ENCODE measurements at places on chromosomes 11 and 22.
A peak's percentile ranks its signal among the peaks of the same experiment; 100 is the strongest.

GRCh38 chr11:108775324-108775723, 110.5 kb downstream of the DDX10 start:
- DNase-seq = no peak

- DNase-seq = no peak
Observed at GRCh38 chr11:15589070-15589626, 474.4 kb downstream of the INSC start.

- DNase-seq = no peak
Observed at GRCh38 chr11:94776351-94777321, 8.5 kb downstream of the AMOTL1 start.

DNA sequence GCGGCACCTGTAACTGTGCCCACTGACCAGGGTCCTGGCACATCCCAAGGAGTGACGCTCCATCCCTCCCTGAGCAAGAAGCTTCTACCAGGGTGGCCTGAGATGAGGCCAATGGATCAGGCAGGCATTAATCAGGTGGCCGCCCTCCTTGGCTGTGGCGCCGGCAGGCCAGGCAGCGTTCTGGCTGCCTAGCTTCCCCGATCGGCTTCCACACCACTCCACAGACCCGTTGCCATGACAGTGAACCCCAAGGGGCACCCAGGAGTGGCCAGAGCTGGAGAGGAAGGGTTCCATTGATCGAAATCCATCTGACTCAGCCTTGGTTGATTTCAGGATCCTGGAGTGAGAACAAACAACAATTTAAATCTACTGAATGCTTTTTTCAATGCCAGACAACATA, 20.5 kb downstream of the LRRC55 start:
- DNase-seq = no peak

DNA sequence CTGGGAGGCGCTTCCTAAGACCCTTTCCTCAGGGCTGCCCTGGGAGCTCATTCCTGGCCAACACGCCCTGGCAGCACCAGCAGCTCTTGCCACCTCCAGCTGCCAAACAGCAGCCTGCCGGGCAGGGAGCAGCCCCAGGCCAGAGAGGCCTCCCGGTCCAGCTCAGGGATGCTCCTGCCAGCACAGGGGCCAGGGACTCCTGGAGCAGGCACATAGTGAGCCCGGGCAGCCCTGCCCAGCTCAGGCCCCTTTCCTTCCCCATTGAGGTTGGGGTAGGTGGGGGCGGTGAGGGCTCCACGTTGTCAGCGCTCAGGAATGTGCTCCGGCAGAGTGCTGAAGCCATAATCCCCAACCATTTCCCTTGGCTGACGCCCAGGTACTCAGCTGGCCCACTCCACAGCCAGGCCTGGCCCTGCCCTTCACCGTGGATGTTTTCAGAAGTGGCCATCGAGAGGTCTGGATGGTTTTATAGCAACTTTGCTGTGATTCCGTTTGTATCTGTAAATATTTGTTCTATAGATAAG, 7.6 kb downstream of the SLC39A13 start:
- peak; percentile 81 for DNase-seq

DNA sequence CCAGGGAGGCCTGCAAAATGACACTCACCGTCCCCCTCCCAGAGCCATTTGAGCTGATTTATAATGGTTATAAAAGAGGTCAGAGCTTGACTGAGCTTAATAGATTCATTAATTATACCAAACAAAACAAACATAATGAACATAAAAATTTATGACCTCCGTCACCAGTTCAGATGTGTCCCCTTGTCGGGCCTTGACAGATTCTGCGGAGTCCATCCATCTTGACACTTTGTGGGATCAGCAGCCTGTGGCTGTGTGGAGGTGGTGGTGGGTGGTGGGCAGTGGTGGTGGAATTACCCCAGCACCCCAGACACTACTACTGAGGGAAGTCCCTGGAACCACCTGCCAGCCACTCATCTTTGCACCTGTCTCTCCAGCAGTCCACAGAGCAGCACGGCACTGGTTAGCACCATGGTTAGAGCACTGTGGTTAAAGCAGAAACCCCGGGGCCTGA, 83.5 kb downstream of the DSCAML1 start:
- no peak for DNase-seq

DNA sequence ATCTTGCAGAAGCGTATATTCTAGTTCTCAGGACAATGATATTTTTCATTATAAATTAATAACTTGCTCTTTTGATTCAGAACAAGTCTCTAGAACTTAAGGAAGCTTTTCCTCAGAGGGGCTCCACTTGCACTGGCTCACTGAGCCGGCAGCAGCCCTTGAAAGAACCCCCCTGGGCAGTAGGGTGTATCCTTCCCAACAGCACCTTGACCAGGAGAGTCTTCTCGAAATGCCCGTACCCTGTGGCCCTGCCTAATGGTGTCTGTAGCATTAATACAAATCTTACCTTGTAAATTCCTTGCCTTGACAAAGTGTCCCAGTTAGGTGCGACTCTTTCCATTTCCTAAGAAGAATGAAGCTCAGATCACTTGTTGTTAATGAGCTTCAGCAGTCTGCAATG, 13.5 kb downstream of the PSMD13 start:
- DNase-seq = no peak

DNA sequence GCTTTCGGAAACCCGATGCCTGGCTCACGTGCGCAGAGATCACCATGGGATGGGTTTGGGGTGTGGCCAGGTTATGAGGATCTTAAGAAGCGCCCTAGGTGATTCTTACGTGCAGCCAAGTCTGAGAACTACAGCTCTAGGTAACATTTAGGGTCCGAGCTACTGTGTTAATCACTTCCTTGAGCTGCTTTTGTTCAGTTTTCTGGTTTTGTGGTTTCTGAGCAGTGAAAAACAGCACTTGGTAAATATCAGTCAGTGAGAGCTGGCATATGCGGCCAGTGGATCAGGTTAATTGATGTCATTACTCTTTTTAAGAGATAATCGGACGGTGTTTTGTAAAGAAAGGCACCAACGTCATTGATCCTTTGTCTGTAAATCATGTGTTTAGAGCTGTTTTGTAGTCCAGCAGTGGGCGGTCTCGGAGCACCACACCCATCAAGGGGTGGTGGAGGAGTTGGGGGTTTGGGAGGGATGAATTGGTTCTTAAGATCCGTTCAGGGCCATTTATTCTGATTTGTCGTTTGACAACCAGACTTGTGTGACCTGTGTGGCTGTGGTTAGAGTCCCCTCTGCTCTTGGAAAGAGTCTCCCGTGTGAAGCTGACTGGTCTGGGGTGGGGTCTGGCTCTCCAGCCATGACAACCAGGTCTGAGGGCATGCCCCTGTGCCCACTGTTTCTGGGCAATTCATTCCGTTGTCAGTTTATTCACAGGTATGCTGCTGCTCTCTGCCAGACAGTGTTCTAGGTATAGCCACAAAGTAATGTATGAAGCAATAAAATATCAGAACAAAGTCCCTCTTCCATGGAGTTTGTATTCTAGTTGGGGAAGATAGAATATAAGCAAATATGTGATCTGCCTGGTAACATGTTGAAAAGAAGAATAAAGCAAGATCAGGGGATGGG, 61.9 kb upstream of the SORL1-AS1 start:
- DNase-seq = no peak

DNA sequence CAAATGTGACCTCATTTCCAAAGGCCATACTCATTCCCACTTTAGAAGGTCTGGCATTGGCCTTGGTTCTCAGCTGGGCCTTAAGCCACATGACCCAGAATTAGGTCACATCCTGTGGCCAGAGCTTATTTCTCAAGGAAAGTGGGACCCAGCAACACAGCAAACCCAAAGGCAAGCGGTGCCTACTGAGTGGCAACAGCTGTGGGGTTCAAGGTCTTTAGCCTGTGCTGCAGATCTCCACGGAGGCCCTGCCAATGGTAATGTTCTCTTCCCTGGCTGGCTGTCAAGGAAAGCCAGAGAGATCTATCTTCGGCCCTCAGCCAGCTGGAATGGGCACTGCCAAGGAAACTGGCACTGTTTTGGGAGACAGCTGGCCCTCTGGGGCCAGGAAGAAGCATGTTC, 41.5 kb upstream of the TP53I11 start:
- no peak for DNase-seq

- peak; percentile 54 for DNase-seq
Observed at GRCh38 chr22:38017272-38017920, 33.0 kb upstream of the SOX10 start.

DNA sequence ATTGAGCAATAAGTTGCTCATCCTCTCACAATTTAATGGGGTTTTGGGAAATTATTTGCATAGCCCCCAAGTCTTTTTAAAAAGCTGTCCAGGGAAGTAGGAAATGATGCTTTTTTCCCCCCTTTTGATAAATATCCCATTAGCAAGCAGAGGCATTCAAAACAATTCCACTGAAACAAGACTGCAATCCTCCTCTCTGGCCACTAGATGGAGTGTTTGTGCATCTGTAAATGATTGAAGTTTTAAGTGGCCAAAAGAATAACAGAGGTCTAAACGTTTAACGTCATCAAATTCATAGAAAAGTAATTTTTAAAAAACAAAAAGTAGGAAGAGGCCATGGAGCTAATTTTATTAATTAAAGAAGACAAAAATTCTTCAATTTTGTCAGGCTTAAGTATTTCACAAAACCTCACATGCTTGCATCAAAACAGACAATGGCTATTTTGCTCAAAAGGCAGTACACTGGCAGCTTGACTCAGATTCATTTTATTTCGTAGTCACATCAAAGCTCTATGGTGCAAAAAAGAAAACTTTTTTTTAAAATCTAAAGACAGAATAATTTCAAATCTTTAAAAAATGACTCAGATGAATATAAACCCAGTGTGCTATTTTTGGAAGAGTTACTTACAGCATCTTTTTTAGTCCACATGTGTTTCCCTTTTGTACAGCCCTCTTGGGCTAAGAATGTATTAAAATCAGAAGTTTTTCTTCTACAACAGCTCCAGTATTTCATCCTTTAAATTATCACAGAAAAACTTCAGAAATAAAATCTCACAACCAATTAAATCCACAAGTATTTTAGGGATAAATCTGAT, 17.8 kb downstream of the CHORDC1 start:
- peak; percentile 22 for DNase-seq

- DNase-seq = no peak
Observed at GRCh38 chr11:93512073-93512475, 31.1 kb downstream of the SMCO4 start.

DNA sequence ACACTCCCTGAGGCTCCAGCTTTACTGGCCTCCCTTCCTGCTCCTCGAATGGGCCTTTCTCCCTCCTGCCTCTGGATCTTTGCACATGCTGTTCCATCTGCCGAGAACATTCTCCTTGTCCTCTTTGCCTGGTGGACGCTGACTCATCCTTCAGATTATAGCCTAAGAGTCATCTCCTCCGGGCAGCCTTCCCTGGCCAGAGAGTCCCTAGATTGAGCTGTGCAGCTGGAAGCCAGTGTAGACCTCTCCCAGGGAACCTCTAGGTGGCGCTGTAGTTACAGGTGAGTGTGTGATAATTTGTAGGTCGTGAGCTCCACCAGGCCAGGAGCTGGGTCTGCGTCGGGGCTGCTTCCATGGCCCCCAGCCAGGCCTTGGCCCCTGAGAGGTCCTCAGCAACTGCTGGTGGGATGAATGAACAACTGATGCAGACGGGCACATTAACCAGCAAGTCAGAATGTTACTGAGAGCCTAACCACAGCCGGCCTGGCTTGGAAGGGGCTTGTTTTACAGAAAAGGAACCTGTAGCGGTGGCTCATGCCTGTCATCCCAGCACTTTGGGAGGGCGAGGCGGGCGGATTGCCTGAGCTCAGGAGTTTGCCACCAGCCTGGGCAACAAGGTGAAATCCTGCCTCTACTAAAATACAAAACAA, 8.7 kb downstream of the PNPLA5 start:
- DNase-seq = peak; percentile 3

DNA sequence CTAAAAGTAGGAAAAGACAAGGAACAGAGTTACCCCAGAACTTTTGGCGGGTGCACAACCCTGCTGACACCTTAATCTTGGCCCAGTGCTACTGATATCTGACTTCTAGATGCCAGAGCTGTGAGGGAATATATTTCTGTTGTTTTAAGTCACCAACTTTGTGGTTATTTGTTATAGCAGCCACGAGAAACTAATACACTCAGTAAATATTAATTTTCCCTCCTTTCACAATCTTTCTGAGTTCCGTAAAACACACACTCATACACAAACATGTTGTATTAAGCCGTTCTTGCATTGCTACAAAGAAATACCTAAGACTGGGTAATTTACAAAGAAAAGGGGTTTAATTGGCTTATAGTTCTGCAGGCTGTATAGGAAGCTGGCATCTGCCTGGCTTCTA, 16.1 kb upstream of the ZDHHC13 start:
- no peak for DNase-seq

DNA sequence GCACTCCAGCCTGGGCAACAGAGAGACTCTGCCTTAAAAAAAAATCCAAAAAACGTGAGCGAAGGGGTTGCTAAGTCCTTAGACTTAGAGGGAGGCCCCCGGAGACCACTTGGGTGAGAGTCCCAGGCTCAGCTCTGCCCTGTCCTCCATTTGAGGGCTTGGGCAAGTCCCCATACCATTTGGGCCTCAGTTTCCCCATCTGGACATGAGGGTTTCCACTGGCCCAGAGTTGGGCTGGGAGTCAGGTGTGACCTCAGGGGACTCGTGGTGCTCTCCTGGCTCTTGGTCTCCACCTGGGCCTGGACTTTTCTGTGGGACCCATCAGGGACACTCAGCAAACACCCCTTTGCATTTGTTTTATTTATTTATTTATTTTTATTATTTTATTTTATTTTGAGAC, 35.2 kb upstream of the CSNK1E start:
- no peak for DNase-seq

GRCh38 chr22:35514366-35514765, 26.3 kb upstream of the RASD2 start:
- no peak for DNase-seq

GRCh38 chr11:18853086-18853720, 61.6 kb upstream of the PTPN5 start:
- DNase-seq = no peak

GRCh38 chr11:130457623-130458409, 9.4 kb downstream of the ADAMTS15 start:
- DNase-seq = no peak

DNA sequence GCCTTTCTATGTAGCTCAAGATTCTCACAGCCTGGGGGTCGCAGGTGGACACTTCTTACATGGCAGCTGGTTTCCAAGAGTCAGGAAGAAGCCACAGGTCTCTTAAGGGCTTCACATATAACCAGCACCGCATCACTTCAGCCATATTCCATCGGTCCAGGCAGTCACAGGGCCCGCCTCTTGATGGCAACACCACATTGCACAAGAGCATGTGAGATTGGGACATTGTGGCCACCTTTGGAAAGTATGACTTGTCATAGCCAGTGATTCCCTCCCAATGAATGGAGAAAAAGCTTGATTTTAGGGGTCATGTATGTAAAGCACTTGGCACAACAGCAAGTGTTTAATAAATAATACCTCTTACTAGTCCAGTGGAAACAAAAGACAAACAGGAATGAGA, 98.3 kb downstream of the NCAM1 start:
- no peak for DNase-seq

DNA sequence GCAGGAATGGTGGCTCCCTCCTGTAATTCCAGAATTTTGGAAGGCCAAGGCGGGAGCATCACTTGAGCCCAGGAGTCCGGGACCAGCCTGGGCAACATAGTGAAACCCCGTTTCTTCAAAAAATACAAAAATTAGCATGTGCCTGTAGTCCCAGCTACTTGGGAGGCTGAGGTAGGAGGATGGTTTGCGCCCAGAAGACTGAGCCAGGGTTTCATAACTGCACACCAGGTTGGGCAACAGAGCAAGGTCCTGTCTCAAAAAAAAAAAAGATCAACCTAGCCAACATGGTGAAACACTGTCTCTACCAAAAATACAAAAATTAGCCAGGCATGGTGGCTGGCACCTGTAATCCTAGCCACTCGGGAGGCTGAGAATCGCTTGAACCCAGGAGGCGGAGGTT, 6.4 kb downstream of the A4GALT start:
- DNase-seq = no peak
